ENCODE measurements at places on chromosomes 13 and 19.

GRCh38 chr13:45412274-45413049, 5.7 kb downstream of the SLC25A30 start:
- no peak for ATAC-seq

DNA sequence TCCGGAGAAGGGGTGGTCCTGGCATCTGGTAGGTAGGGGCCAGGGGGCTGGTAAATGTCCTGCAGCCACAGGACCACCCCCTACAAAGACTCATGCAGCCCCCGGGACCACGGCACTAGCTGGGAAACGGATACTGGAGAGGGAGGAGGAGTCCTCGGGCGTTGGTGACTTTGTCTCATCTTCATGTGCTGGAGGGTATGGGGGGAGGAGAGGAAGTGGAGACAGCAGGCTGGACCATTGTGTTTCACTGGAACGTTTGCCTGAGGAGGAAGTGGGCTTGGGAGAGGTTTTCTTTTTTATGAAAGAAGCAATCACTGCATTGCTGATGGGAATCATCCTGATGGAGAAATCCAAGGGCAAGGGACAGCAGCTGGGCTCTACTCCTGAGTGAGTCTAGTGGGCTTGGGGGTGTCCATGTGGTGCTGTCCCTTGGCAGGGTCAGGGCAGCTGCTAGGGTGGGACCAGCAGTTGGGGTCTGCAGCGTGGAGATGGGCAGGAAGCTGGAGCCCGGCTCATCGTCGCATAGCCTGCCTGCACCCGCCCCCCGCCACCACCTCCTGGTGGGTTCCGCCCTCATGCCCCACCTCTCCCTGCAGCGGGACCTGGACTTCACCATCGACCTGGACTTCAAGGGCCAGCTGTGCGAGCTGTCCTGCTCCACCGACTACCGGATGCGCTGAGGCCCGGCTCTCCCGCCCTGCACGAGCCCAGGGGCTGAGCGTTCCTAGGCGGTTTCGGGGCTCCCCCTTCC, 1.7 kb upstream of the ADM5 start:
- no peak for ATAC-seq

DNA sequence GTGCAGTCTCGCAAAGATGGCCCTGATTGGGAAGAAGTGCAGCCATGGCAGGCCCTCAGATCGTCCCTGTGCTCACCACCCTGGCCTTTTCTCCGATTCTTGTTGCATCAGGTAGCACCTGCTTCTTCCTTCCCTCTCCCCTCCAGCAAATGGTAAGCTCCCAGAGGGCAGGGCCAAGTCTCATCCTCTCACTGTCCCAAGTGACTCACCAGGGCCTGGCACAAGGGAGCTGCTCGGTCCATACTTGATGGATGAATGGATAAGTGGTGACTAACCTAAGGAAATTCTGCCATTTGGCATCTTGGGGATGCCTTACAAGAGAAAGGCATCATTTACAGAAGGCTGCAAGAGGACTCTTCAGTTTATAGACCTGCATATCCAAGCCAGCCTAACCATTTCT, 84.9 kb downstream of the ZIC5 start:
- no peak for ATAC-seq

DNA sequence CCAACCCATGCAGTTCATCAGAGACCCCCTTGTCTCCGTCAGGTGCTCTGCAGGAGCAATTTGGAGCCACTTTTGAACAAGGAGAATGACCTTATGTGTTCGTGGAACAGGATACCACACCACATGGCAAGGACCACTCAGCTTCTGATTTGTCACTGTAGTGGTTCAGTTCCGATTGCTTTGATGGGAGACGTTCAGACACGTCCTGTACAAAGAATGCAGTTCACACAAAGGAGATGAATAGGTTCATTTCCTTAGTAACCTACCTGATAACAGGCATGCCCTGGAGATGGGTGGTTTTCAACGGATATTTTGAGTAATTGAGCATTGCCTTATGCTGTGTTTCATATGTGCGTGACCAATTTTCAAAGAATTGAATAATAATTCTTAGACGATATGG, 17.2 kb downstream of the FGF9 start:
- ATAC-seq, result no peak

GRCh38 chr13:33865945-33866344, 48.0 kb downstream of the RFC3 start:
- no peak for ATAC-seq

GRCh38 chr13:104650431-104650830, 1584.2 kb upstream of the SLC10A2 start:
- ATAC-seq, result no peak

GRCh38 chr13:64755961-64756360, 2474.2 kb downstream of the PCDH9 start:
- ATAC-seq, result no peak

Data from activated T-helper 17 cell treated with anti-CD3 and anti-CD28 coated beads, Interleukin-2, amount 50 U/mL, for 72 hours (primary cell).